Nasal cavity respiratory epithelium epithelial cell of viscerocranial mucosa (primary cell): ENCODE measurements at places on chromosomes 12 and 14. TPM values are rescaled to one million over a fixed set of nuclear protein-coding genes. Genes with fewer than 3 reads are reported as not detected.

Gene MAX
- 43.7 and 60.3 TPM in 2 replicates for total RNA-seq

Gene APOF
- total RNA-seq = not detected in 2 replicates

Gene TMEM121
- 0.34 and 1.4 TPM in 2 replicates for total RNA-seq

Gene MIP
- total RNA-seq = not detected in 2 replicates

Gene PPFIA2
- not detected in 2 replicates for total RNA-seq

Gene SLC8A3
- total RNA-seq = not detected in 2 replicates
